ENCODE measurements at places on chromosomes 11 and 22.

DNA sequence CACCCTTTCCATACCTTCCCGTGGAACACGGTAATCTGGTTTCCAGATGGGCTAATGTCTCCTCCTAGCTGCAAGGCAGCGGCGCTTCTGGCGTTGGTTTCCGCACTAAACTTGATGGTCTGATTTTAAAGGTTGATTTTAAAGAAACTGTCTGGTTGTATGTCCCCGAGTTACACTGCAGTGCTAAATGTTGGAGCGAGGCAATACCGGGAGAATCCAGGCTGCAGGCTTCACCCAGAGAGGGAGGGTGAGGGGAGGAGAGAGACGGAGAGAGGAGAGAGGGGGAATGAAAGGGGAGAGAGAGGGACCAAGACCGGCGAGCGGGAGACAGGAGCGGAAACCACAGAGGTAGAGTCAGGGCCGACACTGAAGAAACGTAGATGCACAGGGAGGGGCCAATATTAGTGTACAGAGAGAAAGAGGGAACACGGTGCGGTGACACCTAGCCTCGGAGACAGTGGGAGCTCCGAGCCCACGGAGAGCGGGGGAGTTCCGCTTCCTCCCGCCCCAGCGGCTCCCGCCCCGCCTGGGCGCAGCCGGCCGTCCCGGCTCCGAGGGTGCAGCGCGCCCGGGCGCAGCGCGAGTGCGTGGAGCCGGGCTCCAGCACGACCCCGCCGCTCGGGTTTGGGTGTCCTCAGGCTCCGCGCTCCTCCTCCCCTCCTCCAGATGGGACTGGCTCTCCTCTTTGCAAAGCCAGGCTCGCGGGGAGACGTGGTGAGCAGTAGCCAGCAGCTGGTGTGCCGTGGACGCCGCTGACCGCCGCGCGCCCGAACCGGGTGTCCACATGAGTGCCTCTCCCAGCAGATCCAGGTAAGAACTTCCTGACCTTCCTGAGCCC lies 71.9 kb upstream of the GRAMD1B start:
- peak; percentile 16 for DNase-seq

DNA sequence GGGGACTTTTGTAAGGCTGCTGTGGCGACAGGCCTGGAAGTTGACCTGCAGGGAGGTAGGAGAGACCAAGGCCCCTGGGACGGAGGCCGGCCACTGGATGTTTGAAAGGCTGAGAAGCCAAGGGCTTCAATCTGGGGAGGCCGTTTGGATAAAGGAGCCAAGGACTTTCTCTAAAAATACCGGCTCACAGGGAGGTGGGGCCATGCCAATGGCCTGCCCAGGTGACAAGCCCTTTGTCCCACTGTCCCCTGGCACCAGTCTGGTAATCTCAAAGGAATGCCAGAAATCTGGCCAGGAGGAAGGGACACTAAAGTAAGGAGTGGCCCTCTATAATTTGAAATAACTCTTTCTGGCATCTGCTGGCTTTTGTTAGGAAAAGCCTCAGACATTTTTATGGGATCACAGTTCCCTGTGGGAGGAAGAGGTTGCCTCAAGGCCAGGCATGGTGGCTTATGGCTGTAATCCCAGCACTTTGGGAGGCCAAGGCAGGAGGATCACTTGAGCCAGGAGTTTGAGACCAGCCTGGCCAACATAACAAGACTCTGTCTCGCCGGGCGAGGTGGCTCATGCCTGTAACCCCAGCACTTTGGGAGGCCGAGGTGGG lies 1.9 kb upstream of the CHKA start:
- DNase-seq = no peak

GRCh38 chr11:15967966-15968365 lies 388.4 kb downstream of the SOX6 start:
- no peak for DNase-seq

- DNase-seq = no peak
Measured at GRCh38 chr11:106990331-106990730, 27.9 kb downstream of the GUCY1A2 start.

- no peak for DNase-seq
Measured at GRCh38 chr11:70916351-70916750, 336.0 kb downstream of the SHANK2 start.

GRCh38 chr11:82969811-82970210 lies 68.3 kb downstream of the DDIAS start:
- DNase-seq = no peak

- no peak for DNase-seq
Measured at GRCh38 chr11:113281052-113281725, 33.2 kb upstream of the TTC12 start.

GRCh38 chr22:42172773-42173172 lies 42.2 kb upstream of the CYP2D6 start:
- no peak for DNase-seq

DNA sequence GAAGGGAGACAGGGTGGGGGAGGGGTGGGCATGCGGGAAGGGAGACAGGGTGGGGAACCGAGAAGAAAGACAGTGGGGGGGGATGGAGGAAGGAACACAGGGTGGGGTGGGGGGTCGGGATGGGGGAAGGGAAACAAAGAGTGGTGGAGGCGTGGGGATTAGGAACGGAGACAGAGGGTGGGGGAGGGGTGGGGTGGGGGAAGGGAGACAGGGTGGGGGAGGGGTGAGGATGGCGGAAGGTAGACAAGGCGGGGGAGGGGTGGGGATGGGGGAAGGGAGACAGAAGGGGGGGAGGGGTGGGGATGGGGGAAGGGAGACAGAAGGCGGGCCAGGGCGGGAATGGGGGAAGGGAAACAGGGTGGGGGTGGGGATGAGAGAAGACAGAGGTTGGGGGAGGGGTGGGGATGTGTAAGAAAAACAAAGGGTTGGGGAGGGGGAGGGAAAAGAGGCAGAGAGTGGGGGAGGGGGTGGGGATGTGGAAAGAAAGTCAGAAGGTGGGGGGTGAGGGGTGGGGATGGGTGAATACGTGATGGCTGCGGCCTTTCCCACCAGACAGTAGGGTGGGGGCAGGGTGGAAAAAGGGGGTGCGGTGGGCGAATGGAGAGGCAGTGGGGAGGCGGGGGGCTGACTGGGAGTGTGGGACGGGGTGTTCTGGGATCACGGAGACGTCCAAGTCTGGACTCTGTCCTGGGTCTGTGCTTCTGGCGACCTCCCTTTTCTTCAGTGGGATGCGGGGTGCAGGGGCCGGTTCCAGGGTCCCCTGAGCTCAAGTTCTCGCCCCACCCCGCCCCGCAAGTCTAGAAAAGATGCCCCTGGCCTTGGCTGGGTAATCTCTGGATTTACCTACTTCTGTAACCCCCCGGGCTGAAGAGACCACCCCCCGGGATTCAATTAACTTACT lies 744 bp downstream of the PRAME start:
- no peak for DNase-seq

- DNase-seq = no peak
Measured at GRCh38 chr11:34823639-34824038, 92.5 kb downstream of the APIP start.

DNA sequence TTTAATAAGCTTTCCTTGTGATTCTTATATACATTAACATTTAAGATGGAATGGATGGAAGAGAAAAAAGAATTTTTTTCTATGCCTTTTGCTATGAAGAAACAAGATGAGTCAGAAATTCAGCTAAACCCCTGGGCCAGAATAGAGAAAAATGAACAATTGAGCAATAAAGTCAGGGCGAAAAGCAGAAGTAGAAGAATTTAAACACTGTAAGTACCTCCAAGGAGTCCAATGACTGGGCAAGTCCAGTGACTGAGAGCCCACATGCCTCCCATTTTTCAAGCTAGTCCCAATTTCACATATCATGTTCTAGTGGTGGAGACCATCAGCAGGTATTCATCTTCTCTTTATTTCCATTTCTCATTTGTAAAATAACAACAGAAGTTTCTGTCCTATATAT lies 18.6 kb upstream of the APLP2 start:
- no peak for DNase-seq

GRCh38 chr11:131146827-131147490 lies 223.5 kb upstream of the NTM start:
- no peak for DNase-seq

- DNase-seq = peak; percentile 12
Measured at GRCh38 chr11:84056653-84057376, 770.6 kb upstream of the CCDC90B start.

- DNase-seq = no peak
Measured at GRCh38 chr11:119357074-119357473, 10.6 kb upstream of the MFRP start.

DNA sequence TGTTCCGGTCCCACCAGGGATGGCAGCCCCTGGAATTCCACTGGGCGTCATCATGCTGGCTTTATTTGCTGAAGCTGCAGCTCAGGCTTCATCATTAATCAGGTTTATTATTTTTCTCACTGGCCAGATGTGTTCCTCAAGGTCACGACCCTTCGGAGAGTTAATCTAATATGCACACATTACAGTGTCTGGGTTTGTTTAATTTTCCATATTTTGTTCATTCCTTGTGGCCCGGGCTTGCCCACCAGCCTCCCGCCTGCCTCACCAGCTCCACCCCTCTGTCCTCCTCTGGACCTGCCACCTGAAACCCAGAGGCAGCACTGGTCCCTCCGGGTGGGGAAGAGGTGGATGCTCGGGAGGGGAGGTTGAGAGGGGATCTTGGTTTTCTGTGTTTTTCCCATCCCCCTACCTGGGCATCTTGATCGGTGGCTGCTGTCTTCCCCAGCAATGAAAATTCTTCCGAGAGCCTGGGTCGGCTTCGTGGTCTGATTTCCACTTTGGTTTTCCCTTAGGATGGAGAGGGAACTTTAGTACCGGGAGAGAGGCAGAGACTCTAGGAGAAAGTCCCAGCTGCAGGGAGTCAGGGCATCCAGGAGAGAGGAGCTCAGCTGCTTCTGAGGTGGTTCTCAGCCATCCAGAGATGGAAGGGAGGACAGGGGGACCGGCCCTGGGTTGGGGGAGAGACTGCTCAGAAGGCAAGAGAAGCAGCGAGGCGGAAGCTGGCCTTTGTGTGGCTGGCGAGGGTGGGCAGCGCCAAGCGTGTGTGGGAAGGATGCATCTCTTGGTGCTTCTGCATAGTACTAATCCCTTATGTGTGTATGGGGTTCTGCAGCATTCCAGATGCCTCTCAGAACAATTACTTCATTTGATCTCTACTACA lies 2.1 kb downstream of the GRIK4 start:
- DNase-seq = no peak

GRCh38 chr11:65310215-65310614 lies 4.5 kb upstream of the CDC42EP2 start:
- no peak for DNase-seq

GRCh38 chr11:86608251-86608799 lies 64.1 kb downstream of the ME3 start:
- no peak for DNase-seq

DNA sequence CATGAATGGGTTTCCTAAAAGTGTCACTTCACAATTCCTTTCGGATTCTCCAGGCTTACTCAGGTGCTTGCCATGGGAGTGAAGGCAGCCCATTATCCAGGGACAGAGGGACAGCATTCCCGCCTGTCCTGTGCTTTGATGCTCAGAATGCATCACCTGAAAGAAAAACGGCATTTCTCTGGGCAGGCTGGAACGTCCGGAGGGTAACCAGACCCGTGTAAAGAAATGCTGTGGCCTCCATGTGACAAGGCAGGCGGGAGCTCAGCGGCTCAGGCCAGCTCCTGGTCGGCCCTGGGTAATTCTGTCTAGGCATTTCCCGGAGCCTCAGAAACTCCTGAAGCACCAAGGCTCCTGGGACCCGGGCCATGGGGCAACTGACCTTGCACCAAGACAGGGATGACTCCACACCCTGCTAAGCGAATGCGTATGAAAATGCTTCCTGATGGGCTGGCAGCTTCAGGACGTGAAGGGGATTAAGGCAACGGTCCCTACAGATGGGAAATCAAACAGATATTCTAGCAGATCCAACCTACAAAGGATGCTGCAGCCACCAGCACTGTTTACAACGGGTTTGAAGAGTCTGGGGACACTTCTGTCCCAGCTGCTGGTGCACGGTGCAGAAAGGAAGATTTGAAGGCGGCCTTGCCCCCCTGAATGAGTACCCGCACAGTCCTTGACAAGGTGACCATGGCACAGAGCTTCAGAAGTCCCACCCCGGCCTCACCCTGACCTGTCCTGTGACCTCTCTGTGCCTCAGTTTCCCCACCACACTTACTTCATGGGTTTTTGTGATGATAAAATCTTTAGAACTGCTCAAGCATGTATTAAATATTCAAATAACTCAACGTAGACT lies 13.6 kb upstream of the FGF3 start:
- no peak for DNase-seq

- no peak for DNase-seq
Measured at GRCh38 chr11:67031791-67032561, 9.0 kb downstream of the SYT12 start.

DNA sequence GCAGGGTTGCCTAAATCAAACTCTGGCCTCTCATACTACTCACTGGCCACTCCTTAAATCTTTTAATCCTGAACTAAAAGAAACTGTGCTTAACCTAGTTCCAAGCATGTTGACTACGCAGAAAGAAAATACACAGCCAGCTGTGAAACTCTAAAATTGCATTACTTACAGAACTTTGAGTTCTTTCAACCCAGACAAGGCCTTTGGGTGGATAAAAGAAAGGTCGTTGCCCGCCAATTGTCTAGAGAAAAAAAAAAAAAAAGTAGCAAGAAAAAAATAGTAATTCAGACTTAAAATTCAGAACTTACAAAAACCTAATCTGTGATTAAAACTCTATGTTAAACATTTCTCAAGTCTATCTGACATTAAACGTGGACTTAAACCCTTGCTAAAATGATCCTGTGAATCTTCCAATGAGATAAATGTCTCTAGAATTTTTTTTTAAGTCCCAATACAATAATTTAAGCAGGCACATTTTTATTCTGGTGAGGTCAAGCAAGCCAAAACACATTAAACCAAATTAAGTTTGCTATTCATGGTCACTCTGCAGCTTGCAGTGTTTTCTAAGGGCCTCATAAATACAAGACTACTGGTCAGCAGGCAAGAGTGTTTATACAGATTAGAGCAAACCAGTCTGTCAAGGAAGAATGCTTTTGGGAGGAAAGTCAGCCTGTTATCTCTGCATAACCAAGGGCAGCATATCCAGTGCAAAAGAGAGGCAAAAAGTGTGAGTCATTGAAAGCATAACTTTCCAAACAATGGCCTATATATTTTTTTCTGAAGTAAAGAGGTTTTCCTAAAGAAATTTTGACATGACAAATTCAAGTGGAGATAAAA lies 29.5 kb upstream of the CCDC34 start:
- DNase-seq = no peak

- no peak for DNase-seq
Measured at GRCh38 chr11:86256608-86257007, 12.1 kb downstream of the EED start.

GRCh38 chr11:108592591-108593213 lies 866 bp downstream of the EXPH5 start:
- peak; percentile 24 for DNase-seq

DNA sequence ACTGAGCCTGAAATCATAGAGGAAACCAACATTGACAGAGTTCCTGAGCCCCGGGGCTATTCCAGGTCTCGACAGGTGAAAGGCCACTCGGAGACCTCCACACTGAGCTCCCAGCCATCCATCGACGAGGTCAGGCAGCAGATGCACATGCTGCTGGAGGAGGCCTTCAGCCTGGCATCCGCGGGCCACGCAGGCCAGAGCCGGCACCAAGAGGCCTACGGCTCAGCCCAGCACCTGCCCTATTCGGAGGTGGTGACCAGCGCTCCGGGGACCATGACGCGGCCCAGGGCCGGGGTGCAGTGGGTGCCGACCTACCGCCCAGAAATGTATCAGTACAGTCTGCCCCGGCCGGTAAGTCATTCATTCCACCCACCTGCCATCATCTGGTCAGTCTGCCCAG lies 54.9 kb downstream of the C11orf91 start:
- DNase-seq = no peak

- DNase-seq = no peak
Measured at GRCh38 chr11:78772186-78772585, 197.5 kb upstream of the NARS2 start.
